Right ventricle myocardium superior (tissue), 1 donor: ENCODE measurements at places on chromosomes 11 and 22. TPM values are rescaled to one million over a fixed set of nuclear protein-coding genes. Genes with fewer than 3 reads are reported as not detected.

The ADM2 gene
- total RNA-seq: not detected

The ACRV1 gene
- total RNA-seq: not detected

The NRXN2 gene
- total RNA-seq: 0.86 TPM

The RIMBP3C gene
- total RNA-seq: not detected

The NXPE4 gene
- not detected for total RNA-seq

The GGTLC2 gene
- not detected for total RNA-seq

The EXPH5 gene
- total RNA-seq: 2.5 TPM

The SLC17A6 gene
- total RNA-seq: not detected

The FDX1 gene
- 21.7 TPM for total RNA-seq
